ENCODE measurements at places on chromosomes 5 and 9. TPM values are rescaled to one million over a fixed set of nuclear protein-coding genes. Genes with fewer than 3 reads are reported as not detected.

DNA sequence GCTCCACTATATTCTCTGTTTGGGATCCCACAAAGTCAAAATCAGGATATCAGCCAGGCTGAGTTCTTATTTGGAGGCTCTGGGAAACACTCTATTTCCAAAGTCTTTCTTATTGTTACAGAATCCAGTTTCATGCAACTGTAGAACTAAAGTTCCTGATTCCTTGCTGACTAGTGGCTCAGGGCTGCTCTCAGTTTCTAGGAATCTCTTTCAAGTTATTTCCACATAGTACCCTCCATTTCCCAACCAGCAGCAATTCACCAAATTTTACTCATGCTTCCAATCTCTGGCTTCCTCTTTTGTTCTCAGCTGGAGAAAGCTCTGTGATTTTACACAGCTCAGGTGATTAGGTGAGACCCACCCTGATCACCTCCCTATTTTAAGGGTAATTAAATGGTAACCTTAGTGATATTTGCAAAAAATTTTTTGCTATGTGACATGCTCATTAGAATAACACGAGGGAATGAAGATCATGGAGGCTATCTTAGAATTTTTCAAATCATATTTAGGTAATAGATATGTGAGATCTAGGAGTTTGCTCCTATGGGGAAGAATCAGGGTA lies 794.9 kb upstream of the ARRDC3 start:
- no peak overlapping the region for H3K27ac ChIP-seq
- H3K36me3 ChIP-seq = no peaks in the 10 kb centered on the region
- H3K27me3 ChIP-seq = no peaks in the 10 kb centered on the region
- no peak overlapping the region for H3K4me3 ChIP-seq
- H3K4me1 ChIP-seq = no peaks in the 10 kb centered on the region
- DNase-seq = no peak

- DNase-seq = no peak
- H3K4me3 ChIP-seq = no peak overlapping the region
- no peak overlapping the region for H3K27ac ChIP-seq
- no peaks in the 10 kb centered on the region for H3K36me3 ChIP-seq
- no peaks in the 10 kb centered on the region for H3K4me1 ChIP-seq
Observed at GRCh38 chr5:153523211-153523610, 32.7 kb downstream of the GRIA1 start.

- no peaks in the 10 kb centered on the region for H3K27me3 ChIP-seq
- no peaks in the 10 kb centered on the region for H3K36me3 ChIP-seq
- DNase-seq = no peak
- H3K4me1 ChIP-seq = peaks cover 23% of the 10 kb centered on the region
- H3K27ac ChIP-seq = no peak overlapping the region
- no peak overlapping the region for H3K4me3 ChIP-seq
Observed at GRCh38 chr5:9362600-9362999, 183.3 kb downstream of the SEMA5A start.

DNA sequence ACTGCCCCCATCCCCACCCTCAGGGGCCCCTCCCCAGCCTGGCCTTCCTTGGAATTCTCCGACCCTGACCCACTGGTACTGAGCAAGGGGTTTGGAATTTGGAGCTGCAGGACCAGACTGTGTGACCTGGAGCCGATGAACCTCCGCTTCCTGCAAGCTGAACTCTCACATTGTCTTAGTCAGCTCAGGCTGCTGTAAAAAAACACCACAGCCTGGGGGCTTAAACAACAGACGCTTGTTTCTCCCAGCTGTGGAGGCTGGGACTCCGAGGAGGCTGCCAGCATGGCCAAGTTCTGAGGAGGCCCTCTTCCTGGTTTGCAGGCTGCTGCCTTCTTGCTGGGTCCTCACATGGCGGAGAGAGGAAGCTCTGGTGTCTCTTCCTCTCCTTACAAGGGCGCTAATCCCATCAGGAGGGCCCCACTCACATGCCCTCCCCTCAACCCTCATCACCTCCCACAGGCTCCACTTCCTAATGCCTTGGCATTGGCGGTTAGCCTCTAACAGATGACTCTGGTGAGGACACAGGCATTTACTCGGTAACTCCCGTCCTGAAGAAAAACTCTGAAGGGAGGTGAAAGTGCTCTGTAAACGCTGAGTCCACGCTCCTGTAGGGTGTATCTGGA lies 42.4 kb downstream of the C5orf15 start:
- no peak overlapping the region for H3K4me3 ChIP-seq
- no peaks in the 10 kb centered on the region for H3K27me3 ChIP-seq
- H3K27ac ChIP-seq = no peak overlapping the region
- H3K4me1 ChIP-seq = peaks cover 29% of the 10 kb centered on the region

- H3K27me3 ChIP-seq = no peaks in the 10 kb centered on the region
- H3K36me3 ChIP-seq = peaks cover 4% of the 10 kb centered on the region
- DNase-seq = peak; percentile 47
Observed at GRCh38 chr9:96491079-96491879, 41.3 kb downstream of the HABP4 start.

- no peak for DNase-seq
- H3K27me3 ChIP-seq = no peaks in the 10 kb centered on the region
- no peak overlapping the region for H3K27ac ChIP-seq
- peaks cover 4% of the 10 kb centered on the region for H3K4me1 ChIP-seq
- no peaks in the 10 kb centered on the region for H3K36me3 ChIP-seq
Observed at GRCh38 chr5:42636946-42637345, 119.7 kb upstream of the CCDC152 start.

The NLN gene
- total RNA-seq = 34.8 TPM

The STC2 gene
- total RNA-seq = 224 TPM
